ENCODE measurements at places on chromosomes 4 and X. TPM values are rescaled to one million over a fixed set of nuclear protein-coding genes. Genes with fewer than 3 reads are reported as not detected.

Gene RPA4
- total RNA-seq = 4.9 TPM

Gene CXorf49B
- total RNA-seq = not detected

Gene ARMCX4
- 18.4 TPM for total RNA-seq

Gene NUDT10
- 0.98 TPM for total RNA-seq

Gene FGFR3
- 5.7 TPM for total RNA-seq

Gene NEUROG2
- total RNA-seq = not detected

Gene NUDT11
- 2.3 TPM for total RNA-seq

Gene OPN1MW
- total RNA-seq = not detected

Gene SCOC
- total RNA-seq = 48.3 TPM

Gene CHIC1
- 10.6 TPM for total RNA-seq

Gene POLN
- total RNA-seq = 3.7 TPM

Gene ASIC5
- not detected for total RNA-seq

Gene PPP1R2C
- total RNA-seq = not detected

Gene CLCN4
- 5.7 TPM for total RNA-seq

Gene CHRNA9
- total RNA-seq = not detected

Gene PCDH10
- total RNA-seq = 2.5 TPM

Gene SLC34A2
- not detected for total RNA-seq

Gene SUPT20HL2
- total RNA-seq = not detected

Gene AWAT2
- total RNA-seq = not detected

Gene OTUD6A
- not detected for total RNA-seq

Gene GAGE12E
- not detected for total RNA-seq

Gene SPANXN4
- not detected for total RNA-seq

Gene RBMX2
- total RNA-seq = 18.8 TPM

Gene CSN3
- total RNA-seq = not detected

Gene SLC4A4
- total RNA-seq = 5.9 TPM

Gene PSAPL1
- not detected for total RNA-seq

Gene STK26
- 3.9 TPM for total RNA-seq

Gene OPRPN
- not detected for total RNA-seq

Gene NAP1L2
- 3.3 TPM for total RNA-seq

Gene SULT1B1
- 3.3 TPM for total RNA-seq

Gene SHROOM3
- total RNA-seq = 49.8 TPM

Gene TCP11X2
- not detected for total RNA-seq

Gene TRPC3
- 2.0 TPM for total RNA-seq

Gene FRAS1
- 4.6 TPM for total RNA-seq

Gene FBXO8
- total RNA-seq = 29.7 TPM

Gene TRAPPC11
- total RNA-seq = 99.4 TPM

Gene HTN3
- not detected for total RNA-seq

Gene SMAD1
- 36.0 TPM for total RNA-seq

Gene TMEM35A
- 2.7 TPM for total RNA-seq
